ENCODE measurements at places on chromosomes 13 and 19.
A peak's percentile ranks its signal among the peaks of the same experiment; 100 is the strongest.

GRCh38 chr19:1315470-1316166, 29.9 kb downstream of the EFNA2 start:
- DNase-seq = peak; percentile 54

- no peak for DNase-seq
Observed at GRCh38 chr19:953445-954271, 27.8 kb downstream of the ARID3A start.

DNA sequence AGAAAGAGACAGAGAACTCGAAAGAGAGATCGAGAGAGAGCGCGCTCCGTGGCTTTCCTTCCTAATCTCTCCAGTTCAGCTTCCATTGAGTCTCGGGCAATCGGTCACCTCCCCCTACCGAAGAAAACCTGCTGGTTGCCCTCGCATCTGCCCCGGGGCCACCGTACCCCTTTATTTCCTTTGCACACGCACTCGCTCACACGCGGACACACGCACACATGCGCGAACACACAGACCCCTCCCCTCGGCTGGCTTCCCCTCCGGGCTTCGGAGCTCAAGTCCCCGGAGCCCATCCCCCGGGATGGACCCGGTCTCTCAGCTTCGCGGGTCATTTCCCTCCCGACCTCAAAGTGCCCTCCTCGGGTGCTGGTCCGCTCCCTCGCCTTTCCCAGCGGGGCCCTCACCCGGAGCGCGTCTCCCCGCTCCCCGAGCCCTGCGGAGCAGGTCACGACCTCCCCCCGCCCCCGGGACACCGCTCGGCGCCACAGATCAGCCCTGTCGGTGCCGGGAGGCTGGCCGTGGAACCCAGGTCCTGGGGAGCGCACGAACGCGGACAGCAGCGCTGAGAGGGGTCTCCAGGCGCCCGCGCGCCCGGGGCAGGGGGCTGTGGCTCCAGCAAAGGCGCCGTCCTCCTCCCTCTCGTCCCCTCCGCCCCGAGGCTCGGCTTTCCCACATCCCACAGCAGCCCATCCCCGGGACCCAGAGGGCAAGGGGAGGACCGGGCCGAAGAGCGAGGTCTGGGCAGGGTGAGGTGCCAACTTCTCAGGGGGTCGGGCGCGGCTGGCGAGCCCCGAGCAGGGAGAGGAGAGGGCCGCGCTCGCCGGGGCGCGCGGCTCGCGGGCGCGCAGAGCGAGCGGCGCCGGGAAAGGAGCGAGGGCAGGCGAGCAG, 1.8 kb downstream of the DACH1 start:
- peak; percentile 24 for DNase-seq

DNA sequence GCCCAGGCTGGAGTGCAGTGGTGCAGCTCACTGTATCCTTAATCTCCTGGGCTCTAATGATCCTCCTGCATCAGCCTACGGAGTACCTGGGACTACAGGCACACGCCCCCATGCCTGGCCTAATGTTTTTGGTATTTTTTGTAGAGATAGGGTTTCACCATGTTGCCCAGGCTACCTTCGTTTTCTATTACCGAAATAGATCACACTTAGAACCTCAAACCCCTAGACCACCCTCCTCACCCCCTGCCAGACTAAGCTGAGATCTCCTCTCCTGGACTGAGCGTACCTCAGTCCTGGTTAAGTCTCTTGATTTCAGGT, 391 bp downstream of the KLF1 start:
- no peak for DNase-seq

DNA sequence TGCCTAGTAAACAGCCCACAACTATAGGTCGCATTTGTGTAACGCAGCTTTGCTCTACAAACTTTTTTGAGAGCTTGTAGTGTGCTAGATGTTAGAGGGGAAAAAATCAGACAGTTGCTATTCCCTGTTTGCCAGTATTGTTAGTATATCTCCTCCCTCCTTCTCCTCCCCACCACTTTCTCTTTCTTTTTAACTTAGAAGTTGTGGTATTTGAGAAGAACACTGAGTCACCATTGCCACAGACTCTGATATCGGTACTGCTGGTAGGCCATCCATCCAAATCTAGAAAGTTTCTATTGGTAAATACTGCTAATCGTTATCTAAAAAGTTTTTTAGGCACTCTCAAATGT, 666 bp downstream of the POMP start:
- DNase-seq = peak; percentile 74

DNA sequence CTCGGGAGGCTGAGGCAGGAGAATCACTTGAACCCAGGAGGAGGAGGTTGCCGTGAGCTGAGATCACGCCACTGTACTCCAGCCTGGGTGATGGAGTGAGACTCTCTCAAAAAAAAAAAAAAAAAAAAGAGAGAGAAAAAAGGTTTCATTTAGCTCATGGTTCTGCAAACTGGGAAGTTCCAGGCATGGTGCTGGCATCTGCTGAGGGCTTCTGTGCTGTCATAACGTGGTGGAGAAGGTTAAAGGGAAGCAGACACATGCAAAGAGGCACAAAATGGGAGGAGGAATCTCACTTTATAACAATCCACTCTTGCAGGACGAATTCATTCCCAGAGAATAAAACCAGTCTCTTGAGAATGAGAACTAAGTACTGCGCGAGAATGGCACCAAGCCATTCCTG, 34.9 kb upstream of the SIAH3 start:
- DNase-seq = no peak

DNA sequence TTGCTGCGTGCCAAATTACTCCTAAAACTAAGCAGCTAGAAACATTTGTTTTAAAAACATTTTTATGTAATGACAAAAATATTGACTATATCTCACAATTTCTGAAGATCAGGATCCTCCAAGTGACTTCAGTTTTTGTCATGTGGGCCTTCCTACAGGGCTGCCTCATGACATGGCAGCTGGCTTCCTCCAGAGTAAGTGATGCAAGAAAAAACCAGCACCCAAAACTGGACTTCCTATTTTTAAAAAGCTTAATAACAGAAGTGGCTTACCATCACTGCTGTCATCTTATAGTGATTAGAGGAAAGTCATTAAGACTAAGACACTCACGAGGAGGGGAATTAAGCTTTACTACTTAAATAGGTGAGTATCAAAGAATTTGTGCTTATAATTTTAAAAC, 681.7 kb downstream of the PCDH17 start:
- no peak for DNase-seq

- DNase-seq = no peak
Observed at GRCh38 chr13:85254641-85255040, 544.6 kb downstream of the SLITRK6 start.

- no peak for DNase-seq
Observed at GRCh38 chr13:60099631-60100420, 63.9 kb downstream of the DIAPH3 start.

DNA sequence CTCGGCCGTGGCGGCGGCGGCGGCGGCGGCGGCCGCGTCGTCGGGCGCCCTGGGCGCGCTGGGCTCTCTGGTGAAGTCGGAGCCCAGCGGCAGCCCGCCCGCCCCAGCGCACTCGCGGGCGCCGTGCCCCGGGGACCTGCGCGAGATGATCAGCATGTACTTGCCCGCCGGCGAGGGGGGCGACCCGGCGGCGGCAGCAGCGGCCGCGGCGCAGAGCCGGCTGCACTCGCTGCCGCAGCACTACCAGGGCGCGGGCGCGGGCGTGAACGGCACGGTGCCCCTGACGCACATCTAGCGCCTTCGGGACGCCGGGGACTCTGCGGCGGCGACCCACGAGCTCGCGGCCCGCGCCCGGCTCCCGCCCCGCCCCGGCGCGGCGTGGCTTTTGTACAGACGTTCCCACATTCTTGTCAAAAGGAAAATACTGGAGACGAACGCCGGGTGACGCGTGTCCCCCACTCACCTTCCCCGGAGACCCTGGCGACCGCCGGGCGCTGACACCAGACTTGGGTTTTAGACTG, 1.7 kb downstream of the SOX1 start:
- DNase-seq = no peak
